C1 segment of cervical spinal cord (tissue), 14 donors: ENCODE measurements at places on chromosomes 3 and 15.

GRCh38 chr3:179651687-179652446 lies 973 bp upstream of the USP13 start:
- DNase-seq = no peak

GRCh38 chr3:194133661-194134230 lies 2.2 kb upstream of the HES1 start:
- DNase-seq = peak; percentile 43

GRCh38 chr3:142285083-142285517 lies 59.7 kb upstream of the GK5 start:
- DNase-seq = no peak

GRCh38 chr3:140250945-140251344 lies 316.0 kb downstream of the CLSTN2 start:
- DNase-seq = no peak

GRCh38 chr3:113006359-113007056 lies 15.7 kb downstream of the GTPBP8 start:
- DNase-seq = no peak

DNA sequence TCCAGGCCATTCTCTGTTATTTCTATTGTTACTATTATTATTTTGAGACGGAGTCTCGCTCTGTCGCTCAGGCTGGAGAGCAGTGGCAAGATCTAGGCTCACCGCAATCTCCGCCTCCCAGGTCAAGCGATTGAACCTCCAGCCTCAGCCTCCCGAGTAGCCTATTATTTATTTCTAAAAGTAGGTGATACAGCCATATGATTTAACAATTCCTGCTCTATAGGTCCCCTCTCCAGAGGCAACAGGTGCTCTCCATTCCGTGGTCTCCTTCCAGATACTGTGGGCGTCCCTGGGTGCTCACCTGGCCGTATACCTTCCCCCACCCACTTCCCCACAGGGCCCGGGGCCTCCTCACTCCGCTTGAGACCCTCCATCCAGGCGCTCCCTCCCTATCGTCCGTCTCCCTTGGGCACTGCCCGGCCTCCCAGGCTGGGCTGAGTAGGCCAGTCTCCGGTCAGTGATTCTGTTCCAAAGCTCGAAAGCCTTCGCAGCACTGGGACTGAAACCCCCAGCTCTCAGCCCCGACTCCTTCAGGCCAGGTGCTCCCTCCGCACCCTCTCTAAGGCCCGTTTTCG lies 708 bp upstream of the PTPN23 start:
- no peak for DNase-seq

GRCh38 chr3:159548675-159549335 lies 439.8 kb upstream of the IL12A start:
- no peak for DNase-seq

DNA sequence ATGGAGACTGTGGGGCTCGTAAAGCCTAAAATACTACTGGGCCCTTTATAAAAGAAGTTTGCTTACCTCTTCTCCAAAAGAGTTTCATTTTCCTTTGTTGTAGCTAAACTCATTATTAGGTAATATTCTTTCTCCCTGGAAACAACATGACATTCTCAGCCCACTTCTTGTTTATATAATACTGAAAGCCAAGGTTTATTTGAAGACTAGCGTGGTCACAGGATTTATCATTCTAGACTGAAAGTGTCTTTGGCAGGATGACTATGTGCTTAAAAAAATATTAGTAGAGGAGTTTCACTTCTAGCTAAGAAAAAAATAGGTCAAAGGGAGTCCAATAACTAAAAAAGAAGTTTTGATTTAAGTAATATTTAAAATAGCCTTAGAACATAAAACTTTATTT lies 1085.2 kb upstream of the CADM2 start:
- DNase-seq = no peak

DNA sequence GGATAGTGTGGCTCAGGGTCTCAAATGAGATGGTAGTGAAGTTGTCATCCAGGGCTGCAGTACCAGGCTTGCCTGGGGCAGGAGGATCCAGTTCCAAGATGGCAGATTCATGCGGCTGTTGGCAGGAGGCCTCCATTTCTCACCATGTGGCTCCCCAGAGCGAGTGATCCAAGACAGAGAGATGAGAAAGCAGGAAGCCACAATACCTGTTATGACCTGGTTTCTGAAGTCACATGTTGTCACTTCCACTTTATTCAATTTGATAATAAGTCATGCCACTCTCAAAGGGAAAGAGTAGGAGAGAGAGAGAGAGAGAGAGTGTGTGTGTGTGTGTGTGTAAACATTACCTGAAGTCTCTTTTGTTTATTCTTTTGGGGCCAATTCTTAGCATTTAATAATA lies 30.1 kb downstream of the TMOD2 start:
- DNase-seq = no peak

DNA sequence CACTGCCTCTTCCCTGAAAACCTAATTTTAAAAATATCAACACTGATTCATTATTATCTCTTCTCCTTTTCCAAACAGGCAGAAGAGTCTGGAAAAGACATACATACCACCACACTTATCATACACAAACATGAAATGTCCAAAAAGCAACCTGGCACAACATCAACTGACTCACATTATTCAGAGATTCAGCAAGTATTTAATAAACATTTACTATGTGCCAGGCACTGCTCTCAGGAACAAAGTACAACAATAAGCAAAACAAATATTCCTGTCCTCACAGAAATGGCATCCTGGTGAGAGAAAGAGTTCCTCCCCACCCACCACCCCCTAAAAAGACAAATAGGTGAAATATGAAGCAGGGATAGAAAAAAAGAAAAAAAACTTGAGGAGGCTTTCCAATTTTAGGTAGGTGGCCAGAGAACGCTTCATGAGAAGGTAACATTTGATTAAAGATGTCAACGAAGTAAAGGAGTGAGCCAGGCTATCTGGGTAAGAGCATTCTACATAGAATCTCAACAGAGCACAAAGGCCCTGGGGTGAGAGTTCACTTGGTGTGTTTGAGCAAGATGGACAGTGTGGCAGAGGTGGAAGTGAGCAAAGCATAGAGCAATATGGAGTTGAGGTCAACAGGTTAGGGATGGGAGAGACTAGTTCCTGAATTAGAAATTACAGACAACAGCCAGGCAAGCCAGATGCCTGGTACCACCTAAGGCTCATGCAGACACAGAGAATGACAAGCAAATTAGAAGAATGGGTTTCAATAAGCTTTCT lies 141.7 kb downstream of the OSBPL10 start:
- DNase-seq = no peak

- no peak for DNase-seq
Observed at GRCh38 chr3:28682121-28682520, 333.5 kb upstream of the AZI2 start.

GRCh38 chr15:41411031-41411430 lies 5.9 kb upstream of the RTF1 start:
- DNase-seq = no peak

DNA sequence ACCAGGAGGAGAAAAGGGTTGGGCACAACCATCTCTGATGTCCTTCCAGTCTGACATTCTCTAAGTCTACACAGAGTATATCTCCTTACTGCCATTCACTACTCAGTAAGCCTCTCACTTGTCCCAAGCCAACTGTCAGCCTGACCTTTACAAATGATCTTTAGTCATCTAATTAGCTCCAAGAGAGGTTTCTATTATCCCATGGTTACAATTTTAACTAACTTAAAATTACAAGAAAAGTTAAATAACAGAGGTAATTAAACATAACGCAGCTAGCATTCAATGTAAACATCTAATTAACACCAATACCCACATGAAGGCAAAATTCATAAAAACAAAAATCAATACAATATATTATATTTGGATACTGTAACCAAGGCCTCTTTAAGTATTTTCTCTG lies 126.9 kb downstream of the LSAMP start:
- no peak for DNase-seq

- no peak for DNase-seq
Observed at GRCh38 chr3:184579513-184579912, 17.9 kb downstream of the EPHB3 start.

DNA sequence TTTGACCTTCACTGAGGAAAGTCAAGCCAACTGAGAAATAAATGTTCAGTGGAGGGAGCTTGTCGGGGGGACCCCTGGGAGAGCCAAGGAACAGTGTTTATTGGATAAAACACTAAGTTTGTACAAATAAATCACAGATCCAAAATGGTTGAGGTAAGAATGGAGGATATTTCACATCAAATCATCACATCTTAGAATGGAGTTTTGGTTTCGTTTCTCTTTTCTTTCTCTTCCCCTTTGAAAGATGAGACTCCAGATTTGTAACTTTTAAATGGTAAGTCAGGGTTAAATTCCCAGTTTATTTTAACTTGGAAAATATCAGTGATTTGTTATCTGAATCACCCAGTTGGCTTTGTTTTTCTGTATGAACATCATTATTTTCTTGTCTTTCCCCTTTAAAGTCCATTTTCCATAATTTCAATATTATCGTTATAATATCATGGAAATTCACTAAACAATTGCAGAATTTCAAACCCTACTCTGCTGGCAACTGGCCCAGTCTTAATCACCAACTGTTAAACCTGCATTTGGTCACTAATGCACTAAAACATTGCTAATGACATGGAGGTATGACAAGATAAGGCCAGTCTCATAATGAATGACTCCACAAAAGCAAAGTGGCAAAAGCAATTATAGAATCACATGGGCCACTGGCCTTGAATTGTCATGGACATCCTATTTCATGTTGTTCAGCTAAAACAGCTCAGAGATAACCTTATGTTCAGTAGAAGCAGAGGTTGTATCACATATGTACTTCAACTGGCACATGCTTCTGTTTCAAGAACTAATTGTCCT lies 295.1 kb downstream of the SHOX2 start:
- DNase-seq = no peak

DNA sequence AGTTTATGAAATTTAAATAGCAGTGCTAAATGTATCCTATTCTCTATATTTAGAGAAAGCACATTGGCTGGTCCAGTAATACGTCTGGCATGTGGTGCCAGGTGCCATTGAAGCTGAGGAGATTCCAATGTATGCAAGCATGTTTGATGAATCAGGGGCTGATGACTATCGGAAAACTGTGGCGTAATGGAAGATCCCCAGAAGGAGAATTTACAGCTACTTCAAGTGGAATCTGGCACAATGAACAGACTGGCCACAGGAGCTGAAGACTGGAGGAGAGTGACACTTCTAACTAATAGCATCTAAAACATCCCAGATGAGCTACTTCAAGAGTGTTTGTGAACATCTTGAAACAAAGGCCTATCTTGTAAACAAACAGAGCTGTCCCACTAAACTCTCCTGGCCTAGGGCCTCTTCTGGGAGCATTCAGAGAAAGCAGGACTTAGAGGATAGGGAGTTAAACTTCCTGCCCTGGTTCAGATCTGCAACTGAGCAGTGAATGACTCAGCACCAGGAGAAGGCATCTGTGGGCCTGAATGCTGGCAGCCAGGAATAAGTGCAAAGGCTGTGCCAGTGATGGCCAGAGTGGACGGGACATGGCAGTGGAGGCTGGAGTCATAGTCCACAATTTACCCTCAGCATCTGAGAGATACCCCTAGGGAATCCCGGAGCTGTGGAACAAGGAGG lies 15.2 kb upstream of the ACTC1 start:
- no peak for DNase-seq

GRCh38 chr15:51315726-51316125 lies 22.7 kb downstream of the CYP19A1 start:
- DNase-seq = no peak
